Glomerular endothelial cell (primary cell): ENCODE measurements at places on chromosomes 12 and 14. TPM values are rescaled to one million over a fixed set of nuclear protein-coding genes. Genes with fewer than 3 reads are reported as not detected.

RD3L gene
- not detected in 2 replicates for total RNA-seq

CDCA3 gene
- total RNA-seq: 6.0 and 14.6 TPM in 2 replicates

KLRK1 gene
- not detected in 2 replicates for total RNA-seq

KRT71 gene
- total RNA-seq: not detected in 2 replicates

TDRD9 gene
- 0.10 and 5.0 TPM in 2 replicates for total RNA-seq
